Pancreas (tissue), 10 donors: ENCODE measurements at places on chromosomes 13 and 19.
A peak's percentile ranks its signal among the peaks of the same experiment; 100 is the strongest.

GRCh38 chr19:48368936-48369335 lies 4.8 kb downstream of the SYNGR4 start:
- no peaks in the 10 kb centered on the region for H3K27me3 ChIP-seq
- no peaks in the 10 kb centered on the region for H3K36me3 ChIP-seq
- no peak overlapping the region for H3K27ac ChIP-seq
- DNase-seq = no peak
- no peaks in the 10 kb centered on the region for H3K4me1 ChIP-seq

DNA sequence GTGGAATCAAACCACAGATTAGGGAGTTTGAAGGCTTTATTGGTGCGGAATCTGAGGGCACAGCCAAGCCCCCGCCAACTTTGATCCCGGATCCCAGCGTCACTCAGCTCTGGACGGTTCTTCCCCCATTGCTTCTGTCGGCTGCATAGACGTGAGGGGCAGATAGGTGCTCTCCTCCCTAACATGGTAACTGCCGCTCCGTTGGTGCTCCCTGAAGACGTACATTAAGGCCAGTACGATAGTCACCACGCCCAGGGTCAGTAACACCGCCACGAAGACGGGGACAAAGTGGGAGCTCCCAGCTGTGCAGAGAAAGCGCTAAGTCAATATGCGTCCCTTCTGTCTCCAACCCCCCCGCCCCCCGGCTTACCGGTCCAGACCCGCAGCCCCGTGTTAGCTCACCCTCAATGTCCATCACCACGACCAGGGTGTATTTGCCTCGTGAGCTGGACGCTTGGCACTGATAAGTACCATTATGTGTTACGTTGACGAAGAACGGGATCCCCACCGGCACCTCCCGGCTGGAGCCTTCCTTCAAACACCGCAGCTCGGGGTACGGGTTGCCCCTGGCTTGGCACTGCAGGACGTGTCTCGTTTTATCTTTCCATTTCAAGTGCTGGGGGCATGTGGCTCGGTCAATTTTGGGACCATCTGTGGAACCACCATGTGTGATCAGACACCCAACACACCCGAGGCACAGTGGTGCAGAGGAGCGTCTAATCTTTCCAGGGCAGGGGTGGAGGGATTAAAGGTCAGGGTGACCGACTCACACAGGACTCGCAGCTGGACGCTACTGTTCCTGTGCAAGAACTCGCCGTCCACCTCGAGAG lies 644 bp upstream of the RAVER1 start:
- peak overlapping the region; percentile 82 for H3K27ac ChIP-seq
- peaks cover 6% of the 10 kb centered on the region for H3K4me1 ChIP-seq
- peak overlapping the region; percentile 94 for H3K4me3 ChIP-seq
- H3K36me3 ChIP-seq = peaks cover 4% of the 10 kb centered on the region

- no peak overlapping the region for H3K27ac ChIP-seq
- no peak for DNase-seq
- no peaks in the 10 kb centered on the region for H3K27me3 ChIP-seq
- H3K4me1 ChIP-seq = peaks cover 14% of the 10 kb centered on the region
- no peak overlapping the region for H3K4me3 ChIP-seq
Observed at GRCh38 chr13:100176801-100177400, 88.0 kb downstream of the PCCA start.

GRCh38 chr19:30587869-30588268 lies 215.7 kb downstream of the ZNF536 start:
- H3K27me3 ChIP-seq = no peaks in the 10 kb centered on the region
- no peak for DNase-seq
- no peaks in the 10 kb centered on the region for H3K36me3 ChIP-seq
- H3K27ac ChIP-seq = no peak overlapping the region
- no peaks in the 10 kb centered on the region for H3K4me1 ChIP-seq
- H3K4me3 ChIP-seq = no peak overlapping the region

DNA sequence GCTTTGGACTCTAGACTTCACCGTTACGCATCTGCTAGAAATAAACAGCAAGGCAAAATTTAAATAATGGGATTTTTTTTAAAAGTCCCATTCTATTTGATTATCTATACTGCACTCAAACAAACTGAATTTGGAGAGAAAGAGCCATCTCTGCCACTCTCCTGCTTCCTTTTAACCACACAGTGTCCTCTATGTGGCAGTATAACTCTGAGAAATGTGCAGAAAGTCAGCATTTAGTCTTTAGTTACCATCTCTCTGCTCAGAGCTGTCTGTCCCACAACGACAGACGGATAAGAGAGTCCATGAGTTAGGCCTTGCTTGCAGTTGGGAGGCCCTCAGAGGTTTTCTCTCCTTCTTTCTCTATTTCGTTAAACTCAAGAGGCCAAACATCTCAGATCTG lies 21.2 kb downstream of the CCNA1 start:
- H3K27me3 ChIP-seq = no peaks in the 10 kb centered on the region
- H3K4me1 ChIP-seq = no peaks in the 10 kb centered on the region
- no peaks in the 10 kb centered on the region for H3K36me3 ChIP-seq
- no peak overlapping the region for H3K27ac ChIP-seq

DNA sequence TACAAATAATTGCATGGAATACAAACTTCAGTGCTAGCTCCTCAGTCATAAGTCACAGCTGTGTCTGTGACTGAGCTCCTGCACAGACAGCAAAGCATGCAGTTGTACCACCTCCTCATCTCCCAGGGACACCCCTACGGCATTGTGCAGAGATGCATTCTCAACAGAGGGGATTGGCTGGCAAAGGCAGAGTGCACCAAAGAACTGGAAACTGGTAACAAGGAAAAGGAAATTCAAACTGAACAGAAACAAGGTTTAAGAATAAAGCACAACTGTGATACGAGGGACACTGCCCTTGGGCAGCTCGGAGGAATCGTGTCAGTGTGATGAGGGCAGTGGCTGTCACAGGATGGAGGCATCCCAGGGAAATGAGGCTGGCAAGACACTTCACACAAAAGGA lies 126.1 kb upstream of the SOX1 start:
- no peaks in the 10 kb centered on the region for H3K36me3 ChIP-seq
- H3K27ac ChIP-seq = no peak overlapping the region
- H3K27me3 ChIP-seq = no peaks in the 10 kb centered on the region
- DNase-seq = no peak

DNA sequence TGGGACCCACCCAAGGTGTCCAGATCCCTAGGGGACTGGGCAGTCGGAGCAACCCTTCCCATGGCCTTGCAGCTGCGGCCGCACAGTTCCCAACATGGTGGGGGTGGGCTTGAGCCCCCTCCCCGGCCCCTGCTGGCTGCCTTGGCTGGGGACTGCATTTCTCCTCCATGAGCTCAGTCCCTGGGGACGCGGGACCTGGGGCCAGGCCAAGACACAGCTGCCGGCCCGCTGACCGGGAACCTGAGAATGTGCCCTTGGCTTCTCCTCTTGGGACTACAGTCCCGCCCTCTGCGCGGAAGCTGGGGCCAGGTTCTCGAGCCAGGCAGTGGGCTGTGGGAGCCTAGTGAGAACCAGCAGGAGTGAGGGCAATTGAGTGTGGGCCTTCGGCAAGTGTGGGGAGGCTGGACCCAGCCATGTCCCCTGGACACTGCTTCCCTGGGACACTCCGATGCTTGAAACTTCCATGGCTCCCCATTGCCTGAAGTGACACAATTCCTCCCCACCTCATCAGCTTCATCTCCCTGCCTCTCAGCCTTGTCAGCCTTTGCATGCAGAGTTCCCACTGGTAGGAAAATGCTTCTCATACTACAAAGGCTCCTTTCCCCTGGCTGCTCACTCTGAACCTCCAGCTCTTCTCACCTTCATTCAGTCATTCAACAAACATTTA lies 13.1 kb upstream of the NOTCH3 start:
- H3K36me3 ChIP-seq = no peaks in the 10 kb centered on the region
- no peak for DNase-seq
- no peak overlapping the region for H3K27ac ChIP-seq
- no peaks in the 10 kb centered on the region for H3K27me3 ChIP-seq
- no peak overlapping the region for H3K4me3 ChIP-seq

- no peak overlapping the region for H3K4me3 ChIP-seq
- H3K27ac ChIP-seq = no peak overlapping the region
- no peak for DNase-seq
- no peaks in the 10 kb centered on the region for H3K36me3 ChIP-seq
Observed at GRCh38 chr13:99469041-99469440, 32.2 kb upstream of the TM9SF2 start.
